NCI-H1417 treated with DMSO at 0.1 percent for 48 hours (cell line): ENCODE measurements at places on chromosomes 7 and 10.

DNA sequence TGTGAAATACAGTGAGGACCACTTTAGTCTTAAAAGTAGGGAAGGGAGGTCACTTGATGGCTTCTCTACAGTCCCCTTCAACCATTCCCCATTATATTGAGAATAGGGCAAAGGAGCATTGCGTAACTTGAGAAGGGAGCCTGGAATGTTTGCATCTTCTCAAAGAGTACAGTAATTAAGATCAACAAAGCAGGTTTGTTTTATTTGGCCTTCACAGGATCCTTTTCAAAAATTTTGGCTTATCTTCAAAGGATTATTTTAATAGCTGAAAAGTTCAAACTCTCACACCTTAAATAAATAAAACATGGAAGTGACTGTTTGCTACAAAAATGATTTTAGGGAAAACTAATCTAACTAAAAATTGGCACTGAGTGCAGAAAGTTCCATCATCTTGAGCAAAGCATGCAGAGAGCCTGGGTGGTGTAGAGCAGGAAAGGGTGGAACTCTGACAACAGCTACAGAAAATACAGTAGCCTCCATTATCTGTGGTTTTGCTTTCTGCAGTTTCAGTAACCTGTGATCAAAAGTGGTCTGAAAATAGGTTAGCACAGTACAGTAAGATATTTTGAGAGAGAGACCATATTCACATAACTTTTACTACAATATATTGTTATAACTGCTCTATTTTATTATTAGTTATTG, 214.0 kb downstream of the MDFIC start:
- DNase-seq = no peak

GRCh38 chr10:31136930-31137885, 105.5 kb upstream of the ZNF438 start:
- DNase-seq = no peak

GRCh38 chr7:47521011-47521795, 60.7 kb downstream of the TNS3 start:
- no peak for DNase-seq

GRCh38 chr7:37052705-37053104, 328.4 kb upstream of the AOAH start:
- no peak for DNase-seq

DNA sequence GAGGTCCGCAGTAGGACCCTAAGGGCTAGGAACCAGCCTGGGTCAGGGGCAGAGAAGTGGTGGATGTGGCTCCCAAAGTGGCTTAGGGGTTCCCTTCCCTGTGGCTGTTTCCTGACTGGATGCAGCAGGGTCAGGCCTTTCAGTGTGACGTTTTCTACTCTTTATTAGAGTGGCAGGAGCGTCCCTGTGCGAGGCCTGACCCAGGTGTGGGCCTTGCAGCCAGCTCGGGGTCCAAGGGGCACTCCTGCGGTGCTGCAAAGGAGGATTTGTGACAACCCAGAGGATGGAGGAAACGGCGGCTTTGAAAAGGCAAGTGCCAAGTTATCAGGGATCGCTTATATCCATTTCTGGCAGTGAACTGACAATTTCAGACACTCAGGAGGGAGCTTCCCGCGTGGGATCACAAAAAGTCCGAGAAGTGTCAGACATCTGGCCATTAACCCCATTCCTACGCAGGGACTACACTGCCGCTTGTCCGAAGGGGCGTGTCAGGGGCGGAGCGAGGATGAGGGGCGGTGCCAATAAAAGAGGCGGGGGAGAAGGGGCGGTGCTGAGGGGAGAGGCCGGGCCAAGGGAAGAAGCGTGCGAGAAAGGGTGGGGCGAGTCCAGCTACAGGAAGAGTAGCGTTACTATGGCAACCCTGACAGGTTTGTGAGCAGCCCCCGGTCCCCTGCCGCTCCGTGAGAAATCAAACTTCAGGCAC, 98.8 kb upstream of the ZNF722 start:
- DNase-seq = no peak

DNA sequence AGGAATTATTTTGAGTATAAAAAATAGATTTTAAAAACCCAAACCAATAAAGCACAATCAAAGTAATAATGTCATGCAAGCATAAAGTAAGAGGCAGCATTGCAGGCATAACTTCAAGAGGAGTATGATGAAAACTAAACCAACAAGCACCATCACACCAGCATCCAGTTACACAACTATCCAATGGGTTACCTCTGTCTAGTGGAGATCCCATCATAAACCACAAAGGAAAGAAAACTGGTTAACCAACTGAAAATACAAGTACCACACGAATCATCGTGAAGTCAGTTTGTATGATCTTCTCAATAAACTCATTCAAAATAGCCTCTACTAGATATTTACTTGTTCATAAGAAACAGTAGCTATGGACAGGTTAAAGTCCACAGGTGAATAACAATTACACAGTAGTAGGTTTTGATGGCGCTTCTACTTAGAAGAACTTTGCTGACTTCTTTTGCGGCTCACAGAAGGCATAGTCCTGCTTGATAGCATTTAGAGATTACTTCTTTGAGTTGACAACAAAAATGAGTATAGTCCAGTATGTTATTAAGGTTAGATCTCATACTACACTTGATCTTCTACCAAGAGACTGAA, 116.6 kb downstream of the MICU1 start:
- DNase-seq = no peak

GRCh38 chr7:43318188-43318770, 205.8 kb downstream of the HECW1 start:
- DNase-seq = no peak

- no peak for DNase-seq
Measured at GRCh38 chr7:79949778-79950177, 184.9 kb upstream of the GNAI1 start.

DNA sequence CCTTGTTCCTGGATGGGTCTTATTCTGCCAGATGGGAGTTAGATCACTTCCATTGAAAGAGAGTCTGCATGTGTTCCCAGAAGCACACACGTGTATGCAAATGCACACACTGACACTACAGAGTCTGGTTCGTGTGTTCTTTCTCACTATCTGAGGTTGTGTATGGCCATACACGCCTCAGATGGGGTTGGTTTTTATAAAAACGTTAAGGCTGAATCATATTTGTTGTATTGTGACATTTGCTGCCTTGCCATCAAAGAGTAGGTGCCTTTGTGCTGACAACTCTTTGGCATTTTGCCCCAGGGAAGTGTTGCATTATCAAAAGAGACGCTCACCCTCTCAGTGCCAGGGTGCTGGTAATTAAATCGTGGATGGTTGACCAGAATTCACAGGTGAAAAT, 37.7 kb upstream of the HDAC9 start:
- no peak for DNase-seq

- DNase-seq = no peak
Measured at GRCh38 chr7:136114966-136115762, 138.0 kb upstream of the MTPN start.

GRCh38 chr10:88528201-88528600, 54.9 kb downstream of the RNLS start:
- DNase-seq = no peak

DNA sequence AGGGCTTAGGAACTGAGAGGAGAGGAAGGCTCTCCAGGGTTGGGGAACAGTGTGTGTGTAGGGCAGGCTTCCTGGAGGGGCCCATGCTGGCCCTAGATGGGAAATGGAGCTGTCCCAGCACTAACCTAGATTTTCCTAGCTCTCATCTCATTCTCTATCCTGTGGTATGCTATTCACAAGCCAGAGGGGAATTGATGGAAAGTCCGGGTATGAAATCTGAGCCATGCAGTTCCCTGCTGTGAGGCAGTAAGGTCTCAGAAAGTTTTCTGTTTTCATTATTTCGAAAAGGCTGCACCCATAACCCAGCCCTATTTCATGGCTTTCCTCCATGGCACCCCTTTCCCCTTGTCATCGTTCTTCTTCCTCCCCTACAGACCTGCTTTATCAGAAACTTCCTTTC, 220.3 kb downstream of the RPS24 start:
- no peak for DNase-seq

DNA sequence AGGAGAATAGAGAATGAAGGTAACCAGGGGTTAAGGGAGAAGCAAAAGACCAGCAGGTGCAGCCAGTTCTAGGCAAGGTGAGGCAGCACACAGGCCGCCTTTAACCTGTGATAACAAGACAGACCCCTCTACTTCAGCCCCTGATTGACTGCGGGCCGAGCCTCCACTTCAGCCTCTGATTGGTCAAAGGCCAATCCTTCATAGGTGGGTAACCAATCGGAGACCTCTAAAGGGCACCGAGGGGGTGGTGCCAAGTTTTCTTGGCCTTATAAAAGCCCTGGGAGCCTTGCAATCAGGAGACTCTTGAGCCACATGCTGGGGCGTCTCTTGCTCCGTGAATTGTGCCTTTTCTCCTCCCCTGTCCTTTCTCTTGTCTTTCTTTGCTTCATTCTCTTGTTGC, 98.8 kb downstream of the ELFN1 start:
- DNase-seq = no peak

DNA sequence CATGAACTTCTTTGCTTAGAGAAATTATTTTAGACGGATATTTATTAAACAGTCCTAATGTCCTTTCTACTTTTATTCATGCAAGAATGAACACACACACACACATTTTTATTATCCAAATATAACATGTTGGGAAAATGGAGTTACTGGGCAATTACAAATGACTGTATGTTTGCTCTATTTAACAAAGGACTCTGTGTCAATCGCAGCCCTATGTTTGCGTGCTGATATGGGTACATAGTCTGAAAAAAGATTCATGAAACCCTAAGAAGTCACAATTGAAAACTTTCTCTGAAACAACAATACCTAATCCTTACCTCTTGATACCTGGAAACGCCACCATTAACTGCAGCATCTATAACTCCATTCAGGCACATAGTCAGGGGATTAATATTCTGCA, 184.7 kb upstream of the IMMP2L start:
- DNase-seq = no peak

DNA sequence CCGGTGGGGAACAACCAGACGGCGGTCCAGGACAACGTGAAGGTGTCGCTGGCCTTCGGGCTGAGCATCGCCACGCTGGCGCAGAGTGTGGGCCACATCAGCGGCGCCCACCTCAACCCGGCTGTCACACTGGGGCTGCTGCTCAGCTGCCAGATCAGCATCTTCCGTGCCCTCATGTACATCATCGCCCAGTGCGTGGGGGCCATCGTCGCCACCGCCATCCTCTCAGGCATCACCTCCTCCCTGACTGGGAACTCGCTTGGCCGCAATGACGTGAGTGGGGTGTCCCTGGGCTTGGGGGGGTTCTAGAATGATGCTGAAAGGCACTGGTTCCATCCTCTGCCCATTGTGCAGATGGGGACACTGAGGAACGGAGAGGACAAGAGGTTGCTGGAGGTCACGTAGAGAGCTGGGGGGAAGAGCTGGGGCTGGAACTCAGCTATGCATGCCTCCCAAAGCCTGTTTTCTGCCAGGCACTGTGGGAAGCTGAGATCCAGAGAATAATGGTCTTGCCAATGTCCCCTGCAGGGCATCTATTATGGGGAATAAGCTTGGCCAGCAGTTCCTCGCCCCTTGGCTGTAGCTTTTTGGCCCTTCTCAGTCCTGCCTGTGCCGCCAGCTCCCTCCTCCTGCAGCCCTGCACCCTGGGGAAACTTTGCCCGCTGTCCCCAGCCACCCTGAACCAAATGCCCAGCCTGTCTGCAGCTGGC, 523 bp downstream of the AQP1 start:
- DNase-seq = no peak

DNA sequence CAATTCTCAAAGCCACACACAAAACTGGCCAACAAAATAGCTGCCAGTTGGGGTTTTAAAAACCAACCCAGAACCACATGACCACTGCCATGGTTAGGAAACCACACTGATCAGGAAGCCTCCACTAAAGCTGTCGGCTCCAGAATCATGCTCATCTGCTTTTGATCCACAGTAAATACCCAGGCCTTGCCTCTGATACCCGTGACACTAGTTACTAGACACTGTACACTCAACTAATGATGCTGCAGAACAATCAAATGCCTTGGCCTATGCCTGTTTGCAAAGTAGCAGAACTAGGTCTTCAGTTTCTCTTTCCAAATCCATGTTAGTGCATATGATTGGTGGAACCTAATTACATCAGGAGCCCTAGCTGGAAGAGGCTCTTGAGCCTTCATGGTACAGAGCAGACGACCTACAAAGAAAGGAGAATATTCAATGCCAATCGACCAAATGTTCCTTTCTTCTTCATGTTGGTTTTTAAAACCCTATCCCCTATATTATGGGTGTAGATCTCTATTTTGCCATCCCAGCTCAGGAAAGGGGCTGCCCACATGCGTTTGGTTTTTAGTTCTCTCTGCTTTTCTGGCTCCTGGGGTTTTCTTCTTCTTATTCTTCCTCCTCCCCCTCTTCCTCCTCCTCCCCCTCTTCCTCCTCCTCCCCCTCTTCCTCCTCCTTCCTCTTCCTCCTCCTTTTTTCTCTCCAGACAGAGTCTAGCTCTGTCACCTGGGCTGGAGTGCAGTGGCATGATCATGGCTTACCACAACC, 76.6 kb downstream of the CNNM2 start:
- DNase-seq = no peak

GRCh38 chr10:122878799-122879338, 512 bp downstream of the FAM24B start:
- DNase-seq = peak; percentile 13

- no peak for DNase-seq
Measured at GRCh38 chr7:150811-151221, 41.6 kb upstream of the FAM20C start.

DNA sequence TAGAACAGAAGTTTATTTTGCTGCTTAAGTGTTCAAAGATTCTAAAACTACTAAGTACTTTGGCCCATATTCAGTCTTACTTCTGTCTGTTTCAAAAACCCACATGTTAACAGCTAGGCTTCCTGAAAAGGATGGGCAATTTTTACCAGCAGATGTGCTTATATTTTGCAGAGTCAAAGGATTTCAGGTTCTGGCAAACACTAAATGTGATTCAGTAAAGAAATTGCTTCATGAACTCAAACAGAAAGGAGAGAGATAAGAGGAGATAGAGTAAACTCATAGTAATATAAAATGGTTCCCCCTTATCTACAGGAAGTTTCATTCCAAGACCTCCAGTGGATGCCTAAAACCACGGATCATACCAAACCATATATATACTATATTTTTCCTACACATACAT, 248.5 kb downstream of the AGMO start:
- no peak for DNase-seq

GRCh38 chr7:98899816-98900215, 21.5 kb downstream of the TRRAP start:
- no peak for DNase-seq

GRCh38 chr10:96131621-96132020, 1.5 kb downstream of the ZNF518A start:
- no peak for DNase-seq

- DNase-seq = no peak
Measured at GRCh38 chr7:72751978-72752377, 76.0 kb downstream of the TYW1B start.

- DNase-seq = peak; percentile 22
Measured at GRCh38 chr7:20409961-20410360, 79.3 kb downstream of the ITGB8 start.

- no peak for DNase-seq
Measured at GRCh38 chr7:127393368-127394058, 1.0 kb upstream of the ZNF800 start.

GRCh38 chr7:113283861-113284260, 165.5 kb upstream of the SMIM30 start:
- no peak for DNase-seq
